ENCODE measurements at places on chromosomes 12 and 14.

DNA sequence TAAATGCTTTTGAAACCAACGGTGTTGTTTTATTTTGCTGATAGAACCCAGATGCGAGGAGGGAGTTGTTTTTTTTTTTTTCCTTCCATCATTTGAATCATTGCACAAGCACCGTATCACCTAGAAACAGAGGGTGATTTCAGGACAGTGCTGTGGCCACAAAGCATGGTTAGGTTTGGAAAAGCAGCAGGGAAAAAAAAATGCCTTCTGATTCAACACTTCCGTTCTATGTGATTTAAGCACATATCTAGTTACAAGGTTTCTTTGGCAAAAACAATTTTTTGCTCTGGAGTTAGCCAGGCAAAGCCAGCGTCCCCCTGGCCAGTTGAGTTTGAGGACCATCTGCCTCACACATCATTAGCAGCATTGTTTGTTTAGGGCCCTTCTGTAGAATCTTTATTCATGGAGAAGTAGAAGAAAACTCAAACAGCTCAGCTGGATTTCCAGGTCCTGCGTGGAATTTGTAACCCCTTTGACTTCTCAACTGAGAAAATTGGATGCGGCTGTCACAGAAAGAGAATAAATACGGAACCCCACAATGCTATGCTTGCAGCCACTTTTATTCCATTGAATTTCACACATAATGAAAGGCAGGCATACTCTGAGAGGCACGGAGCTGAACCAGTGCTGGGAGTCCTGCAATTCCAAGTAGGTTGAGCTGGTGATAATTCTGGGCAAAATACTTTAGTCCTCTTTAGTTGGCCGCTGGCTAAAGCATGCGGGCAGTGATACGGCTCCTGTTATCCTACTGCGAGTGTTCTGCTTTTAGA, 17.0 kb upstream of the WNT5B start:
- DNase-seq, result no peak

GRCh38 chr14:51562816-51563215, 88.9 kb upstream of the FRMD6 start:
- DNase-seq, result no peak

- DNase-seq, result peak; percentile 64
Measured at GRCh38 chr12:63668028-63668799, at the start of gene DPY19L2. Gene DPY19L2 (minus strand): TSS chr12:63668493. CDS start chr12:63668393, 100 bp downstream.

DNA sequence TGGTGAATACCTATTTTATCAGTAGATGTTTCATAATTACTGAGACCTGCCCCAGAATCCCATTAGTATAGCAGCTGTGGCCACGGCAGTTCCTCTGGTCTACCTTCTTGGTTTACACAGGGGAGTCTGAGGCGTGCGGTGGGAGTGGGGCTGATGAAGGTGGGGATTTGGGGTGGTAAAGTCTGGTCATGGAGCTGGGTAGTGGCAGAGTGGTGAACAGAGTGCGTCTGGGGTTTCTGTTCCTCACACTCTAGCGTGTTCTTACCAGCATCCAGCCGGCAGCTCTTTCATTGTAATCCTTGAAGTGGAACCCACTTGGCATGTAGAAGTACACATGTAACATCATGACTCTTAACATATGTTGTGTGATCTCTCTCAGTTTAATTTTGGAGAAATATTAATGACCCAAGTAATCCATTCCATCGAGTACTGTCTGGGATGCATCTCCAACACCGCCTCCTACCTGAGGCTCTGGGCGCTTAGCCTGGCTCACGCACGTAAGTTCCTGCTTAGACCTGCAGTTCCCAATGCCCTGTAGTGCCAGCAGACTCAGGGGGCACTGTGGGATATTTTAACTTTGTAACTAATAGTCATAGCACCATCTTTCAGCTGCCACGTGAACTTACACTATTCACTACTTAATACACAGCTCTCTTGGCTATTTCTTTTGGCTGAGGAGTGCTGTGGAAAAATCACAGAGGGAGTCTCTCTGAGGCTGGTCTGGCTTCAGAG, 7.9 kb upstream of the DNAH10 start:
- no peak for DNase-seq

- DNase-seq, result no peak
Measured at GRCh38 chr14:53808042-53808441, 148.6 kb downstream of the BMP4 start.

DNA sequence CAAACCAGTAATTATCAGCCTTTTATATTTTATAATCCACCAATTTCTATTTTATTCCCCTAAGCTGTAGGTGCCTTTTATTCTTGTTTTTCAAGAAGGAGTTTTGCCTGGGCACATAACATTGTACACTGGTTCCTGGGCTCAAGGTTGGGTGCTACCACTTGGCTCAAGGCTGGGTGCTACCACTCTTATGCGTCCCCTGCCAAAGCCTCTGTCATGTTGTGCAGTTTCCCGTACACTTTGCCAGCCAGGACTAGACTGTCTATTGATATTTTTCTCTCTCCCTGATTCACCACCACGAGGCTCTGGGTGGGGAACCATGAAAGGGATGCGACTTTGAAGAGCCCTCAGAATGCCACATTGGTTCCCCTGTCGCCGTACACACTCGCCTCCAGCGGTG, 52.5 kb upstream of the VASH1 start:
- no peak for DNase-seq

GRCh38 chr12:78793491-78793890, 71.1 kb upstream of the SYT1 start:
- DNase-seq, result no peak

DNA sequence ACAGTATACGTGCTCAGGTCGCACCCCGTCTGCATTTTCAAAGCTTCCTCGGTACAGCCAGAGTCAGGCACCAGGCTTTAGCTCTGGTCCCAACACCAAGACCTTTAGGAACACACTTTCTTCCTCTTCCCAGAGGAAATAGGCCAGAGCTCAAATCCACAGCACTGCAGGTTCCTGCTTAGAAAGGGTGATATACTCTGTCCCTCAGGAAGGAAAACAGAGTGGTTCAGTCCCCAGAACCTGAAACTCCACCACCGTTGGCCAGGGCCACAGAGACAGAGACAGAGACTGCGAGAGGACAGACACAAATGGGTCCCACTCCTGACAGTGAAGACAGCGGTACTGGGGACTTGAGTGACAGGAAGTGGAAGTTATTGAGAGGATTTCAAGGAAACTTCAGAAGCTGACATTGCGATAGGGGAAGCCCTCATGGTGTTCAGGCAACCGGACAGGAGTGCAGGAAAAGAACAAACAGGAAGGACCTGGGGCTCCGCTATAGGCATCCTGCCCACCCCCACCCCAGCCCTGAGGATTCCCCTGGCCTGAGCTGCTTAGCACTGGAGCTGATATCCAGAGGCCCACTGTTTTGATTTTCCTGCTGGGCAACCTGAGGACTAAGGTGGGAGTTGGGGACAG, 5.5 kb upstream of the KRT8 start:
- DNase-seq, result no peak

DNA sequence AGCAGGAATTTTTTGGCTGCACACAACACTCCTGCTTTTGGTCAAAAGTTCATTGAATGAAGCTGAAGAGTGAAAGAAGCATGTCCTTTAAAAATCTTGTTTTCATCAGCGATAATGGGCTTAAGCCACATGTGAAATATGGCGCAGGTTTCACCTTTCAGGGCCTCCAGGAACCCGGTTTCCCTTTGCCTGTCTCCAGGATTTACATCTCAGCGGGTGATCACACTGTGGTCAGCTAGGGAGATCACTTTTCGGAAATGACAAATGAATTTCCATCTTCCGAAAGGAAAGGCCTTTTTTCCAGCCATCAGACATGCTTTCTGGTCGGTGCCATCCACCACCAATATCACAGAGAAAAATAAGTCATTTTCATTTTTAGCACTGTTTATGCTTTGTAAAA, 727.1 kb upstream of the TBX3 start:
- DNase-seq, result no peak

DNA sequence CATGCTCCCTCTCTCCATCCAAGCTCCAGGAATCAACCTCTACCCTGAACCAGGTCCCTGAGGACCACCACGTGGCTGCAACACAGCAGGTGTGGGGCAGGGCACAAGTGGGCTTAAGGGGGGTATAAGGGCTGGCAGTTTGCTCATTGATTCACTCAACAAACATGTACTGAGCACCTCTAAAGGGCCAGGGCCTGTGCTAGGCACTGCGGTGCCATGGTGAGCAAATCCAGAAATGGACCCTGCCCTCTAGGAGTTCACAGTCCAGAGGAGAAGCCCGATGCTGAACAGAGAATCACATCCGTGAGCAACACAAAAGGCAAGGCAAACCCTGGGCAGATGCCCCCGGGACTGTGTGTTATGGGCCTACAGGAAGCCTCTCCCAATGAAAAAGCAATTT, 6.5 kb upstream of the AQP2 start:
- no peak for DNase-seq

- DNase-seq, result peak; percentile 27
Measured at GRCh38 chr12:6697584-6698351, 2.8 kb downstream of the PIANP start.

- no peak for DNase-seq
Measured at GRCh38 chr14:74083784-74084276, 423 bp downstream of the ALDH6A1 start.

GRCh38 chr12:107404981-107405380, 280.6 kb upstream of the PWP1 start:
- peak; percentile 55 for DNase-seq

- DNase-seq, result no peak
Measured at GRCh38 chr12:42677461-42677860, 87.9 kb upstream of the PRICKLE1 start.

- DNase-seq, result no peak
Measured at GRCh38 chr12:120647375-120647755, 6.9 kb downstream of the CABP1 start.

GRCh38 chr14:21056520-21057163, 980 bp upstream of the RNASE8 start:
- DNase-seq, result no peak

GRCh38 chr12:13041224-13041623, 3.0 kb upstream of the FAM234B start:
- DNase-seq, result no peak

DNA sequence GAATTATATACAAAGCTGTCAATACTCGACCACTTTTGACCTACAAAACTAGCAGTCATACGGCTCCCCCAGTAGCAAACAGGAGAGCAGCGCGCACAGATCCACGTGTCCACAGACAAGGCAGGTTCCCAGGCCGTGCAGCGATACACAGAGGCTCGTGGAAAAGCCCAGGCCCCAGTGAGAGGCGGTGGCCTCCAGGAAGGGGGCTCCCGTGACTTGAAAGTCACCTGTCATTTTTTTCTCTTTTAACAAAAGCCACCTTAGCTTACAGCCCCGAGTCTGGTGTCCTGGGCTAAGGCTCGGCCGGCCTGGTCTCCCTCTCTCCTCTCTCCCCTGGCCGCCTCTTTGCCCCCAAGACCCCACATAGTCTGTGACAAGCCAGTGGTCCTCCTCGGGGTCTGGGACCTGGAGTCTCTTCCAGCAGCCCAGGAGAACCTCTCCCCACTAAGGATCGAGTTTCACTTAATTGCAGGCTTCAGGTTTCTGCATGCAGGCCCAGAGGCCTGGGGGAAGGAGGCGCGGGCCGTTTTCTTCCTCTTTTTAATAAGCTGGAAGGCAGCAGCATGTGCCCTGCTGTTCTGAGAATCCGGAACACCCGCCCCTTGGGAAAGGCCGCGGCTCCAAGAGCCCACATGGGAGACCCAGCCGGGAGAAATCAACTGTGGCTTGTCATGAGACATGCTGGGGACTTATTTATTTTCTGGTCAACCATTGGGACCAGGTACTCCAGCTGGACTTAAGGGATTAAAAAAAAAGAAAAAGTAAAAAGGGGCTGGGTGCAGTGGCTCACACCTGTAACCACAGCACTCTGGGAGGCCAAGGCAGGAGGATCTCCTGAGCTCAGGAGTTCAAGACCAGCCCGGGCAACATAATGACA, 15.9 kb downstream of the NCOR2 start:
- DNase-seq, result no peak

DNA sequence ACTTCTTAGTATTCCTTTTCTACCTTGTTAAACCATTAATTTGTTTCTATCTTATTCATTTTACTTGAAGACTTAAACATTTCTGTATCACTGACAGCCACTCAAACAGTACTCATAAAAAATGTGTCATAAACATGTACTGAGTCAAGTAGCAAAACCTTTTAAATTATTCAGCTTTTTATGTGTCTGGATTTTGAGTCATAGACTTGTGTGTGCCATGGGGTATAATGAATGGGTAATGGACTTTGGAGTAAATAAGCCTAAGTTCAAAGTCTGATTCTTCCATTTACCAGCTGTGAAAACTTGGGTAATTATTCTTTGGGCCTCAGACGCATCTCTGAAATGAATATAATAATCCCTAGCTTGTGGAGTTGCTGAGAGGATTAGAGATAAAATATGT, 199.0 kb downstream of the RAD51B start:
- DNase-seq, result no peak

DNA sequence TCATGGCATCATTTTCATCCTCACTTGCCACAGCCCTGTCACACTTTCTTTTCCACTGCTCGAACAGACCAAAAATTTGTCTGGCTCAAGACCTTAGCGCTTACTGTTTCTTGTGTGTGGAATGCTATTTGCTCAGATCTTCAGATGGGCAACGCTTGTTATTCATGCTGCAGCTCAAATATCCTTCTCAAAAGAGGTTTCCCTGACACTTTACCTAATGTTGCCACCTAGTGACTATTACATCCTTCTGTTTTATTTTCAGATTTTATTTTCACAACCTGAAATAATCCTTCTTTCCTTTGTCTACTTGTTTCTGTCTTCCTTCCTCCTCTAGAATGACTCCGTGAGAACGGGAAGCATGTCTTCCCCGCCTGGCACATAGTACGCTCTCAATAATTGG, 5.6 kb downstream of the FBXO33 start:
- DNase-seq, result no peak

DNA sequence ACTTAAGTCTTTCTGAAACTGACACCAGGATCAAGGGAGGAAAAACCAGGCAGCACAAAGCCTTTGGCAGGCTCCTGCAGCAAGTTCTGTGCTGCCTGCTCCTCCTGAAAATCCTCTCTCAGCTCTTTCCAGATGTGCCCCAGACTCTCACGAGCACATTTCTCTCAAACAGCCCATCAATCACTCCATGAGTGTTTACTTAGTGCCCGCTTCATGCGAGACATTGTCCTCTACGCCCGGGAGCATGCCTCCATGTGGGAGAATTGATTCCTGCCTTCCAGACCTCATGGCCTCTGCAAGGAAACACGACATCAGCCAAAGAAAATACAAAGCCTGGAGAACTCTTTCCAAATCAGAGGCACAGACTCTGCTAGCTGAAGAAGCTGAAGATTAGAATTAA, 46.5 kb upstream of the TSPAN11 start:
- DNase-seq, result no peak

- DNase-seq, result no peak
Measured at GRCh38 chr12:42886160-42886559, 296.6 kb upstream of the PRICKLE1 start.

GRCh38 chr14:104559804-104560585, 19.6 kb upstream of the C14orf180 start:
- no peak for DNase-seq

- DNase-seq, result no peak
Measured at GRCh38 chr12:82857911-82858533, 171.3 kb downstream of the TMTC2 start.

DNA sequence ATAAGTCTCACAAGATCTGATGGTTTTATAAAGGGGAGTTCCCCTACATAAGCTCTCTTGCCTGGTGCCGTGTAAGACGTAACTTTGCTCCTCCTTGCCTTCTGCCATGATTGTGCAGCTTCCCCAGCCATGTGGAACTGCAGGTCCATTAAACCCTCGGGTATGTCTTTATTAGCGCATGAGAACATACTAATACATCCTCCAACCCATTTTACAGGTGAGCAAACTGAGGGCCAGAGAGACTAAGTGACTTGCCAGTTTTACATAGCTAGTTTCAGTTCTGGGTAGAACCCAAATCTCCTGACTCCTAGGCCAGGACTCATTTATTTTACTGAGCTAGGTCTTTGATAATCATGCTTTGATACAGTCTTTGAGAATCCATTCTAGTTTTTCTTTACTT, 406.9 kb downstream of the RAD51B start:
- DNase-seq, result no peak

Measured in activated CD4-positive, alpha-beta T cell treated with anti-CD3 and anti-CD28 coated beads for 48 hours (primary cell).